NCI-H1930 (cell line): ENCODE measurements at places on chromosomes 12 and 14.
A peak's percentile ranks its signal among the peaks of the same experiment; 100 is the strongest.

DNA sequence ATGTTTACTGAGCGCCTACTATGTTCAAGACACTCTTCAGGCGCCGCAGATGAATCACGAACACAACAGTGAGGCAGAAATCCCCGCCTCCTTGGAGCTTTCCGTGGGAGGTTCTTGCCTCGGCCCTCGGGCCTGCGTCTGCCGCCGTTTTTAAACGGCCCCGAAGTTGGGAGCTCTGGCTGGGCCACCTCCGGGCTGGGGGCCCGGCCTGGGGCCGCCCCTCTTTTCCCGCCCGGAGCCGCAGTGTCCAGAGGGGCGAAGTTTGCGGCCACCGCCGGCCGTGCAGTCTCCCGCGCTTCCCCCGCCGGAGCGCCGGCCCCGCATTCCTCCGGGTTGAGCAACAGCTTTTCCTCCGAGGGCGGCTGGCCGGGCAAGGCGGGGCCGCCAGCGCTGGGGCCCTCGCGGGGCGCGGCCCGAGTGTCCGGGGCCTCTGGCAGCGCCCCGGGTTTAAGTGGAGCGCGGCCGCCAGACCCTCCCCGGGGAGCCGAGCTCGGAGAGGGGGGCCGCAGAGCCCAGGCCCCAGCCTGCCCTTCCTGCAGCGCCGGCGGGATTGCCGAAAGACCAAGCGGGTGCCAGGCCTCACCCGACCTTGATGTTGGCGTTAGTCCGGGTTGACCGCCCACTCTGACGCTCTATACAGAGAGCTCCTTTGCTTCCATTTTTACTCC lies 18.7 kb upstream of the CTDSP2 start:
- DNase-seq: no peak

DNA sequence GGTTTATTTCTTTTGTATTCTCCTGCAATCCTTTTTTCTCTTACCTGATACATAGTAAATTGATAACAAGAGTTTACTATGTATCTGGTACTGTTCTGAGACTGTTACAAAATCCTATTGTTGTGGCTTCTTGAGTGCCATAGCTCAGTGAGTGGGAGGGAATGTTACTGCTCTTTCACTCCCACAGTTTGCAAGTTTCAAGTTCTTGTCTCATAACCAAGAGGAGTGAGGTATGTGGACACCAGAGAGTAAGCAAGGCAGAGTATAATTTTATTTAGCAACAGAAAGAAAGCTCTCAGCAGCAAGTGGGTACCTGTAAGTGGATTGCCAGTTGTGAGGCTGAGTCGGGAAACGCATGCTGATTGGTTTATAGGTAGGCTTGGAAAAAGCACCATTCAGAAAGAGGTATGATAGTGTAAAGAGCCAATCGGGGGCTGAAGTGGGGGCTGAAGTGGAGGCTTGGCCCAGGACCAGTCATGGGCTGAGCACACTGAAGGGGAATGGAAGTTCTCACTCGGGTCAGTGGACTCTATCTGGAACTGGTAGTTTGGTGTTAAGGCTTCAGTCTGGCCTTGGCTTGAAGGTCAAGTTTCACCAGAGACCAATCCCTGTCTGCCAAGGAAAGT lies 850.8 kb downstream of the TMTC2 start:
- DNase-seq: no peak

- no peak for DNase-seq
These were observed 173.2 kb downstream of the SLC35F4 start for GRCh38 chr14:57692671-57693070.

DNA sequence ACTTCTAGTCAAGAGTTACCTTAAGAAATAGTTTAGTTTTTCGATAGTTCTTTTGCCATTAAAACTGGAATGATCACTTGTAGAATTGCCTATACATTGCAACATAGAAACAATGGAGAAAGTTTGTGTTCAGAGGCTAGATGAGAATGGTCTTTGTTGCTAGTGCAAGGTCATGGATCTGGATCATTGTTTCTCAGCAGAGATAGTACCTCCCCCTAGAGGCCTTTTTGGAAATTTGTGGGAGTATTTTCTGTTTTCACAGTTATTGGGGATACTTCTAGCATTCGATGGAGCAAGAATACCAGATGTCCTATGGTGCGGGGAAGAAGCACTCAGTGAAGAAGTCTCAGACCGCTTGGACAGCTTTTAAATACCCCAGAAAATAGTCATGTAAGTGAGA lies 138.8 kb upstream of the HMGA2 start:
- DNase-seq: no peak

DNA sequence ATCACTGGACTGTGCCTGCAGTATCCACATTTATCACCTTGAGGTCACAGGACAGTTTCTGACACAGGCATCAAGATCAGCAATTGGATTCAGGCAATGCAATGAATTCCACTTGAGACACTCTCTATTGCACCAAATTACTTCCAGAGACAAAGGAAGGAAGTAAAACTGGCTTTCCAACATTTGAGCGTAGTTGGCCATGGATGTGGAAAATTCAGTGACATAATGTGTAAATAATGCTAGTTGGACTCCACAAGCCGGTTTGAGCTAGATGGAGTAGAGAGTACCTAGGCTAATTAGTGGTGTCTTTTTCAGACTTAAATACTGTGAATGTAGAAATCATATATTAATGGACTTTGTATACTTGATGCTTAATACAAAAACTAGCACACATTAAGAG lies 168.3 kb upstream of the SYT1 start:
- no peak for DNase-seq

DNA sequence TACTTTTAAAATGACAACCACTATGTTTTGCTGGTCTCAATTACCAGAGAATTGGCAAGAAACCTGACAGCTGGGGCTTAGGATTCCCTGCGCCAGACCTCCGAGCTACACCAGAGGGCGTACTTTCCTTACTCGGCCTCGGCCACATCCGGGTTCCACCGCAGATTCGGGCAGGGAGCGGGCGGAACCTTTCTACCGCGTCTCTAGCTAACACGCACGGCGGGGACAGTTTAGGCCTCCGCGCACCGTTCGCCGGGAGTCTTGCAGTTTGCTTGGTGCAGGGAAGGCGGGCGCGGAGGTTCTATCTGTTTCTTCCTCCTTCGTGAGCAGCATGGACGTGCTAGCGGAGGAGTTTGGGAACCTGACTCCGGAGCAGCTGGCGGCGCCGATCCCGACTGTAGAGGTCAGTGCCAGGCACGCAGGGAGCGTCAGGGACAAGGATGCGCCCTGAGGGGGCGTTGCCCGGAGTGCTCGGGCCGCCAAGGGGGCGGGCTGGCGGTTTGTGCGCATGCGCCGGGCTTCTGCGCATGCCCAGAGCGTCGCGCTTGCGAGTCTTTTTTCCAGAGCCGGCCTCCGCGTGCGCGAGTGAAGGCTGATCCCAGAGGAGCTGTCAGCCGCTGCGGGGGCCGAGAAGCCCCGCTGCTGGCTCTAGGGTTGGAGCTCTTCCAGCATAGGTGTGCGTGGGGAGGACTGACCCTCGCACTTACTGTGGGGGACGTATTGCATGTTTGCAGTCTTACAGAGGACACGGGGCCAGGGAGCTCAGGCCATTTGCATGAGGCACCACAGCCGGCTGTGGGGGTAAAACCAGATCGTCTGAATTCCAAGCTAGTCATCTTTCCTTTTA lies at the start of gene POLR3B:
POLR3B (plus strand) TSS at position 200 of the 847 bp plus-strand sequence; CDS start at position 332, 132 bp downstream.
- peak; percentile 94 for DNase-seq

GRCh38 chr14:101593411-101594238 lies 32.3 kb downstream of the DIO3 start:
- no peak for DNase-seq

DNA sequence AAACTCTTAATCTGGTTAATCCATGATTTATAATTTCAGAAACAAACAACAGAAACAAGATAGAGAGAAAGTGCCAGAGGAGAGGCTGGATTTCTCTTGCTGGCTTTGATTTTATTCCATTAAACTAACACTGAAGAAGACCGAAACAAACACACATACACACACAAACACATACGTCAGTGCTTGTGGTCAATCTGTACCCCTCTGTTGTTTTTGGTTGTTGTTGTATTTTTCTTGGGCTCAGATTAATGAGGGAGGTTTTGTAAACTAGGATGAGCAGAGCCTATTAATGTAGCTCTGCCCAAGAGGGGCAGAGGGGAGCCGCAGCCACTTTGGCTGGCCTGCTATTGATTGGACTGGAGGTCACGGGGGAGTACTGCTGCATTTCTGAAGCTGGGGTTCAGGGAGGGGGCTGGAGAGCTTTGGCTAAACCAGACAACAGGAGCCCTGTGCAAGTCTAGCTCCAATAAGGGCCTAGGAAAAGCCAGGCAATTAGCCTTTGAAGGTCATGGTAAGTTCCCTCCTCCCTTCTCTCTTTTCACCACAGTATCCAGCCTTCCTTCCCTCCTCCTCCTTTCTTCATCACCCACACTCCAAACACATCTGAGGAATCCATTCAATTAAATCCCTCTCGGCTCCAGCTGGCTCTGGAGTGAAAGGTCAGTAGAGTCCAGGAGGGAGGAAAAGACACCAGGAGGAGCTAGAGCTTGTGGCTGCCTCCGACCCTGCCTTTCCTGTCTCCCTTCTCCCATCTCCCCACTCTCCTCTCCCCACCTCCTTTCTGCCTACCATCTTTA lies 344.1 kb upstream of the LMO3 start:
- DNase-seq: no peak

DNA sequence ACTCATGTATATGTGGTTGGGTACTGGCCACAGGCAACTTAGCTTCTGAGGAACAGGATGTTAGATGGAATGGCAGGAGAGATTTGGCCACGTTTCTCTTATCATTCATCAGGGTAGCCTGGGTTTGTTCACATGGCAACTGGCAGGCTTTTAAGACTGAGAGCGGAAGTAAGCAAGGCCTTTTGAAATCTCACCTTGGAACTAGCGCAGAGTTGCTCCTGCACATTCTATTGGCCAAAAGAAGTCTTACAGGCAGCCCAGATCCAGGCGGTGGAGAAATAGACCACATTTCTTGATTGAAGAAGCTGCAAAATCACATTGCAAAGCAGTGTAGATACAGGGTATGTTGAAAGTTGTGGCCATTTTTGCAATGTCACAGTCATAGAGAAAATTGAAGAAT lies 3.7 kb downstream of the CLEC4A start:
- DNase-seq: no peak

GRCh38 chr12:1091350-1091749 lies 100.3 kb downstream of the ERC1 start:
- DNase-seq: no peak

- no peak for DNase-seq
These were observed 3.1 kb downstream of the CCDC63 start for GRCh38 chr12:110849748-110850403.

DNA sequence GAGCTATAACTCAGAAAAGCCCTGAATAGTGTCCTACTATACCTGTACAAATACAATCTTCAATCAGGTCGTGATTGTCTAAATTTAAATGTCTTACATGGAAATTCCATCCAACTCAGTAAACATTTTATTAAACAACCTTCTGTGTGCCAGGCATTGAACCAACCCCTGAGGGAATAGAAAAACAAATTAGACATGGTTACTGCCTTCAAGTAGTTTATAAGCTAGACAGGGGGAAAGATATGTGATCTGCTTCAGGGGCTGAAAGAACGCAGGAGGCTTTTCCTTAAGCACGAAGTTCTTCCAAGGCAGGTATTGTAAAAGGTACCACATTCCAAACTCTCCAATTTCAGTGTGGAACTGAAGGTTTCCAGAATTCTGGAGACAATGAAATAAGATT lies 39.7 kb upstream of the STAB2 start:
- peak; percentile 19 for DNase-seq

GRCh38 chr12:103493199-103493598 lies 2.6 kb downstream of the C12orf42 start:
- no peak for DNase-seq

DNA sequence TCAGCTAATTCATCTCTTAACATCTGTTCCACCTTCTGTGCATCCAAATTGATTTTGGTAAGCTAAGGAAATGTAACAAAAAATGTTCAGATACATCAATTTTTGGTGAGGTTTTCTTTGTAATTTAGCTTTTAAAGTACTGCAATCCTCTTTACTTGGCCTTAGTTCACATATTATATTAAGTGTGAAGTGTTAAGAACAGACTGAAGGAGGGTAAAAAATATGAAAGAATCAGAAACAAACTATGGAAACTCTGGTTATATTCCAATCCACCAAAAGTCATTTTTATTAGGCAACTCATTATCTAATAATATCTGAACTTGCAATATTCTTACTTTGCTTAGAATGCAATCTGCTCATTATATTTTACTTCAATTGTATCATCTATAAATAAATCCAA lies 49.1 kb downstream of the CEP290 start:
- no peak for DNase-seq

DNA sequence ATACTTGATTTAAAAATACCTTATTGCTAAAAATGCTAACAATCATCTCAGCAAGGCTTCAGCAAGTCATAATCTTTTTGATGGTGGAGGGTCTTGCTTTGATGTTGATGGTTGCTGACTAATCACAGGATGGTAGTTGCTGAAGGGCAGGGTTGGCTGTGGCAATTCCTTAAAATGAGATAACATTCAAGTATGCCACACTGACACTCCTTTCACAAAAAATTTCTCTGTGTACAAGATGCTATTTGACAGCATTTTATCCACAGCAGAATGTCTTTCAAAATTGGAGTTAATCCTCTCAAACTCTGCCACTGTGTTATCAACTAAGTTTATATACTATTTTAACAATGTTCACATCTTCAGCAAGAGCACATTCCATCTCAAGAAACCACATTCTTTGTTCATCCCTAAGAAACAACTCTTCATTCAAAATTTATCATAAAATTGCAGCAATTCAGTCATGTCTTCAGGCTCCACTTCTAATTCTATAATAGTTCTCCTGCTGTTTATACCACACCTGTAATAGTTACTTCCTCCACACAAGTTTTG lies 16.1 kb downstream of the SCAF11 start:
- DNase-seq: no peak

- no peak for DNase-seq
These were observed 42.8 kb upstream of the SCN8A start for GRCh38 chr12:51548241-51548640.

GRCh38 chr12:52754135-52754534 lies 23.0 kb downstream of the KRT76 start:
- no peak for DNase-seq

DNA sequence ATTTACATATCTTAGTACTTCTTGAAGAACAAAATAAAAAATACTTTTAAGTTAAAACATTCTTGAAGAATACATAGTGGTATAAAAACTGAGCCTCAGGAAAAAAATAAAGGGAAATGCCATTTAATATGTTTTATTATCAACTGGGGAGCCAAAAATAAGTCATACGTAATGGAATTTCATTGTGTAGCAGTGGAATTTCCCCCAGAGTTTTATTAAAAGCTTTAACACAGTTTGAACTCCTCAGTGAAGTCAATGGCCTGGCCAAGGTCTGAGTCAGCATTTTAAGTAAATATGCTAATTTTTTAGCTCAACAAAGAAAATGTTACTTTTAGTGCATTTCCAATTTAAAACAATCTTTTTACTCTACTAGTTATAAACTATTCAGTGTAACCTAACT lies 350.1 kb upstream of the ATP2B1 start:
- DNase-seq: no peak
